Chondrocyte (in vitro differentiated cells): ENCODE measurements at places on chromosomes 5 and 9.

- DNase-seq = no peak
- no peaks in the 10 kb centered on the region for H3K36me3 ChIP-seq
- no peaks in the 10 kb centered on the region for H3K27me3 ChIP-seq
Measured at GRCh38 chr5:134227259-134227658, 1.4 kb upstream of the PPP2CA start.

GRCh38 chr5:87081511-87082372 is 185.9 kb upstream of the RASA1 start:
- H3K4me3 ChIP-seq = peak overlapping the region; percentile 14
- H3K27ac ChIP-seq = no peak overlapping the region
- peaks cover 1% of the 10 kb centered on the region for H3K36me3 ChIP-seq
- DNase-seq = no peak
- peaks cover 8% of the 10 kb centered on the region for H3K4me1 ChIP-seq

DNA sequence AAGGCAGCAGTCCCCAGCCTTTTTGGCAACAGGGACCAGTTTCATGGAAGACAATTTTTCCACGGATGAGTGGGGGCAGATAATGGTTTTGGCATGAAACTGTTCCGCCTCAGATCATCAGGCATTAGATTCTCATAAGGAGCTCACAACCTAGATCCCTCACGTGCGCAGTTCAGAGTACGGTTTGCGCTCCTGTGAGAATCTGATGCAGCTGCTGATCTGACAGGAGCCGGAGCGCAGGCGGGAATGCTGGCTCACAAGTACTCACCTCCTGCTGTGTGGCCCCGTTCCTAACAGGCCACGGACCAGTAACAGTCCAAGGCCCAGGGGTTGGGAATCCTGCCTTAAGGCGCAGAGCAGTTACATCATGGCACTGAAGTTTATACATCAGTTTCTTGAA is 3.3 kb upstream of the BRD3 start:
- H3K27ac ChIP-seq = no peak overlapping the region
- peaks cover 25% of the 10 kb centered on the region for H3K27me3 ChIP-seq
- no peak overlapping the region for H3K4me3 ChIP-seq
- H3K4me1 ChIP-seq = peaks cover 9% of the 10 kb centered on the region

DNA sequence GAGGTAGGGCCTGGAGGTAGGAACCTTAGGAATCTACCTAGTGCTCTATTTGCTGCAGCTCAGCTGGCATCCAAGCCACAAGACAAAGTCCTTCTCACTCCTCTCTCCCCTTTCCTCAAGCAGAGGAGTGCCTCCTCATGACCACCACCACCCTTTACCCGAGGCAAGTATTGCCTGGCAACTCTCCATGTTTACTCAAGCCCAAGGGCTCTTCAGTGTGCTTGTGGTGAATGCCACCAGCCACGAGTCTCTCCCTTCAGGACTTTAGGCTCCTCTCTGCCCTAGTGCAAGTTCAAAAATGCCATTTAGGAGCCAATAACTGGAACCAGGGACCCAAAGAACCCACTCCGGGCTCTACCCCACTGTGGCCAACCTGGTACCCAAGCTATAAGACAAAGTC is 514.5 kb upstream of the RGMB start:
- no peaks in the 10 kb centered on the region for H3K36me3 ChIP-seq
- no peak overlapping the region for H3K4me3 ChIP-seq
- H3K27ac ChIP-seq = no peak overlapping the region
- DNase-seq = no peak
- no peaks in the 10 kb centered on the region for H3K4me1 ChIP-seq

- DNase-seq = no peak
- H3K27ac ChIP-seq = no peak overlapping the region
- no peaks in the 10 kb centered on the region for H3K36me3 ChIP-seq
- peaks cover 4% of the 10 kb centered on the region for H3K4me1 ChIP-seq
Measured at GRCh38 chr5:59840200-59840601, 53.3 kb downstream of the PDE4D start.

GRCh38 chr9:105127863-105128220 is 116.6 kb upstream of the SLC44A1 start:
- H3K27ac ChIP-seq = no peak overlapping the region
- H3K36me3 ChIP-seq = no peaks in the 10 kb centered on the region
- no peak overlapping the region for H3K4me3 ChIP-seq
- no peak for DNase-seq

DNA sequence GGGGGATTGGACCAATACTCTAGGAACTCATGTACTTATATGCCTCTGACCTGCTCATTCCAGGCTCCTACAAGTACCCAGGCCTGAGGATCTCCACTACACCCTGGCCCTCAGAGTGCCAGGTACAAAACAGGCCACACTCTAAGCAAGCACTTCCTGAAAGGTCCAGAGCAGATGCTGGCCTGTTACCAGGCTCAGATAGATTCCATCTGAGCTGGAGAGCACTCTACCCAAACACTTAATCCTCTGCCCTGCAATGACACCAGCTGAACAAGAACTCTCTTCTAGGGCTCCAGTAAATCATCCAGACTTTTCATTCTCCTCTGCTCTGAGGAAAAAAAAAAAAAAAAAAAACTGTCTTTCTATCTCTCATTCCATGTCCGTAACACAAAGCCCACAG is 2.9 kb downstream of the P4HA2 start:
- peaks cover 79% of the 10 kb centered on the region for H3K4me1 ChIP-seq
- no peak for DNase-seq
- no peaks in the 10 kb centered on the region for H3K27me3 ChIP-seq
- peak overlapping the region; percentile 82 for H3K4me3 ChIP-seq
- H3K27ac ChIP-seq = peak overlapping the region; percentile 98

DNA sequence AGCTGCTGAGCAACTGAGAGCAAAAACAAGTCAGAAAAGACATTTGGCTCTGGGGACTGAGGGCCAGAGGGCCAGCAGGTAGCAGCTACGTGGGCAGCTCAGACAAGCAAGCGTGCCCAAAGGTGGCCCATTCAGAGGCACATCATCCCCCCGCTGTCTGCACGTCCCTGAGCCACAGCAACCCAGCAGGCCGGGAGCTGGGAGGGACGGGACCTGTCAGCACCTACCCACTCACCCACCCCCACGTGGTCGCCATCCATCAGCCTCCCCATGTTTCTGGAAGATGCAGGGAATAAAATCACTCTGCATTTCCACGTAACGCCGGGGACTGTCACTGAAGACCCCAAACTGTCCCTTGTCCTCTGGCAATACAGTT is 167.8 kb downstream of the COL23A1 start:
- H3K36me3 ChIP-seq = no peaks in the 10 kb centered on the region
- H3K4me1 ChIP-seq = no peaks in the 10 kb centered on the region
- no peak overlapping the region for H3K27ac ChIP-seq
- peaks cover 7% of the 10 kb centered on the region for H3K27me3 ChIP-seq
